ENCODE measurements at places on chromosomes 5 and 9.

DNA sequence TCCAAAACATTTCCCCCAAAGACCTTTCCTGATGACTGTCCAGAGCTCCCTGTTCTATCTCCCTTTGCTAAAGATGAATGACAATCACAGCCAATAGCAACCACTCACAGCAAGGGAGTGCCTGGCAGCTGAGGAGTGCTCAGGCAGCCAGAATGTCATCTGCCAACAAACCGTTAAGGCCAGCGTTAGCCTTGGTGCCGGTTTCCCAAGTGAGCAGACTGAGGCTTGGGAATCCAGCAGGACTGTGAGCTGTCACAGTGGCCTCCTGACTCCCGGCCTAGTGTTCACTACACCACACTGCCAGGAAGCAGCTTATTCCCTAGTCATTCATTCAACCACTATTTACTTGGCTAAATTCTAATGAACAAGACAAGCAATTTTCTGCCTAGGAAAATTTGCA, 24.7 kb downstream of the STK10 start:
- DNase-seq = peak; percentile 48

- no peak for DNase-seq
These were observed 250.2 kb downstream of the NFIB start for GRCh38 chr9:14063756-14064155.

DNA sequence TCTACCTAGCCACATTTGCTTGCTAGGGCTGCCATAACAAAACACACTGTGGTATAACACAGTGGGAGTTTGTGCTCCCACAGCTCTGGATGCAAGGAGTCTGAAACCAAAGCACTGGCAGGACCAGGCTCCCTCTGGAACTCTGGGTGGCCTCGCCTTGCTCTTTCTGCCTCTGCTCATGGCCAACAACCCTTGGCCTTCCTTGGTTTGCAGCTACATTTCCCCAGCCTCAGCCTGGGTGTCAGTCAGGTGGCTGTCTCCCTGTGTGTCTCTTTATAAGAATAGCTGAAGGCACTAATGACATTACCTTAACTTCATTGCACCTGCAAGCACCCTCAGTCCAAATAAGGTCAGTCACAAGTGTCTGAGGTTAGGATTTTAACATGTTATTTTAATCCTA, 101.0 kb upstream of the IRX2 start:
- no peak for DNase-seq

DNA sequence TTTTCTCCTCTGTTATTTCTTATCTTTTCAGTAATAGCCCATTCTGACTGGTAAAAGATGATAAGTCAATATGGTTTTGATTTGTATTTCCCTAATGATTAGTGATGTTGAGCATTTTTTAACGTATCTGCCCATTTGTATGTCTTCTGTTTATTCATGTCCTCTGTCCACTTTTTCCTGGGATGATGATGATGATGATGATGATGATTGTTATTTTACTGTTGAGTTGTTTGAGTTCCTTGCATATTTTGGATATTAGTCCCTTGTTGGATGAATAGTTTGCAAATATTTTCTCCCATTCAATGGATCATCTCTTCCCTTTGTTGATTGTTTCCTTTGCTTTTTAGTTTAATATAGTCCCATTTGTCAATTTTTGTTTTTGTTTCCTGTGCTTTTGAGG, 27.0 kb downstream of the UTP15 start:
- no peak for DNase-seq

GRCh38 chr5:143554918-143555477, 151.5 kb upstream of the NR3C1 start:
- no peak for DNase-seq

- no peak for DNase-seq
These were observed 19.2 kb upstream of the SYNPO start for GRCh38 chr5:150621301-150621700.

DNA sequence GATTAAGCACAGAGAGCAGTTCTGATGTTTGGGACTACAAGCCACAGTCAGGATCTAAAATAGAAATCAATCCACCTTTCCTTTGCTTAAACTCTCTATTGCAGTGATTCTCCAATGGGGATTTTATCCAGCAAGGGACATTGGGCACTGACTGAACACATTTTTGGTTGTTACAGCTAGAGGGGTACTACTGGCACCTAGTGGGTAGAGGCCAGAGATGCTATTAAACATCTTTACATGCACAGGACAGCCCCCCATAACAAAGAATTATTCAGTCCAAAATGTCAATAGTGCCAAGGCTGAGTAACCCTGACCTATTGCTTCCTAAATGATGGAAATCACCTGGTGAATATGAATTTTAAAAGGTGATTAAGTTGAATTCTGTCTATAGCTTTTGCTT, 12.0 kb downstream of the ZNF622 start:
- DNase-seq = no peak

DNA sequence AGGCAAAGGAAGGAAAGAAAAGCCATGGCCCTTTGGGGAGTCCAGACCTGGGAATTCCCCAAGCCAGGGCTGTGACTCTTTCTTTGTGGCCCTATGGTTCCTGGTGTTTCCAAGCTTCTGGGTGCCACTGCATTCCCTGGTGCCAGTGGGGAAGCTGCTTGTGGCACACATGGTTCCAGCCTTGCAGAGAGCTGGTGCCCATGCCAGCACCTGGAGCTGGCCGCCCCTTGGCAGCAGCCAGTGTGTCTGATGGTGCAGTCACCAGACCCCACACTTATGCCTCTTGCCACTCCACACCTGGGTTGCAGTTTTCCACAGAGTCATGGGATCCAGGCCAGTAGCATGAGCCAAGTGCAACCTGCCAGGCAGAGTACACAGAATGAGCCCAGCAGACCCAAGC, 1495.3 kb upstream of the NUDT12 start:
- DNase-seq = no peak

DNA sequence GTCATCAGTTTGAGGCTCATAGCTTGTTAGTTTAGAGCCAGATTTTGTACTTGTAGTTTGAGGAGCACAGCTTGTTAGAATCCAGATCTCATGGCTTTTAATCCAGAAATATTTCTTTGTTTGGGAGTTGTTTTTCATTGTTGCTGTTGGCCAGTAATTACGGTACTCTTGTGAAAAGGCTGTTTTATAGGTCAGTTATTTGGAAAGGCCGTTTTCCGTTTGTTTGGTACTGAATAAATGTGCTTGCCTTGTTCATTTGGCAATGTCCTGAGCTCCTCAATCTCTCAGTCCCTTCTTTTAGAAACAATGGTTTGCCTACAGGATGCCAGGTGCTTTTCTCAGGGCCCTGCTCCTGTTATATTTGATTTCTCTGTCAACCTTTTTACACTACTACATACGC, 4.5 kb upstream of the MOB3B start:
- no peak for DNase-seq

DNA sequence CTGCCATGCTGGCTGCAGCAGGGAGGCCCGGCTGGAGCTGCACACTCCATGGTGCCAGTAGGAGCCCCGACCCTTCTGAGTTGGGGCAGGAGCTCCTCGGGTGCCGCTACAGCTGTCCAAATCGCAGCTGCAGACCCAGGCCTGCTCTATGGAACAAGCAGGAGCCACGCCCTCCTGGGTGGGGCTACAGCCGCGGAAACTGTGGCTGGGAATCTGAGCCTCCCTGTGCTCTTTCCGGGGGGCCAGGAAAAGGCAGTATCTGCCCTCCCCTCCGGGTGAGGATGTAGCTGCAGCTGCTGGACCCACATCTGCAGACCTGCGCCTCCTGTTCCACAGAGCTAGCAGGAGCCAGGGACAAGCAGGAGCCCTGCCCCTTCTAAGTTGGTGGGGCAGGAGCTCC, 278.9 kb upstream of the ACTBL2 start:
- DNase-seq = no peak

GRCh38 chr5:1103505-1104326, 8.1 kb downstream of the SLC12A7 start:
- DNase-seq = peak; percentile 88

- no peak for DNase-seq
These were observed 223.5 kb downstream of the SH3GL2 start for GRCh38 chr9:17802249-17802857.

- DNase-seq = no peak
These were observed 238.2 kb downstream of the PBX3 start for GRCh38 chr9:125985142-125985997.

DNA sequence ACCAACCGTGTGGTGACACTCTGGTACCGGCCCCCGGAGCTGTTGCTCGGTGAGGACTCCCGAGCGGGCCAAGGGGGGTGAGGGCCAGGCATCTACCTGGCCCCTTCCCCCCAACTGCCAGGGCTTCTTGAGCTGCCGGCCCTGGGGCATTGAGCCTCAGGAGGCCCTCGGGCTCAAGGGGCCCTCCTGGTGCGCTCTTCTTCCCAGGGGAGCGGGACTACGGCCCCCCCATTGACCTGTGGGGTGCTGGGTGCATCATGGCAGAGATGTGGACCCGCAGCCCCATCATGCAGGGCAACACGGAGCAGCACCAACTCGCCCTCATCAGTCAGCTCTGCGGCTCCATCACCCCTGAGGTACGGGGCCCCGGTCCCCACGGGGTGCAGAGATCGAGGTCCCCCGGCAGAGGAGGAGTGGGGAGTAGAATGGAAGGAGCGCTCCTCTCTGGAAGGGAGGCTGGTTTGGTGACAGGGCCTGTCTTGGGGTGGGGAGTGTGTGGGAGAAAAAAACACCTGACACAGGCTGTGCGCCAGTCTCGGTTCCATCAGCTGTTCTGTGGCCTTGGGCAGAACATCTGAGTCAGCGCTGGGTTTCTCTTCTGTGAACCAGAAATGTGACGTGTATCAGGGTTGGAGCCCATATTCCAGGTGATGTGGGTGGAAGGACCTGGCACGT, 2.6 kb downstream of the CDK9 start:
- DNase-seq = no peak

DNA sequence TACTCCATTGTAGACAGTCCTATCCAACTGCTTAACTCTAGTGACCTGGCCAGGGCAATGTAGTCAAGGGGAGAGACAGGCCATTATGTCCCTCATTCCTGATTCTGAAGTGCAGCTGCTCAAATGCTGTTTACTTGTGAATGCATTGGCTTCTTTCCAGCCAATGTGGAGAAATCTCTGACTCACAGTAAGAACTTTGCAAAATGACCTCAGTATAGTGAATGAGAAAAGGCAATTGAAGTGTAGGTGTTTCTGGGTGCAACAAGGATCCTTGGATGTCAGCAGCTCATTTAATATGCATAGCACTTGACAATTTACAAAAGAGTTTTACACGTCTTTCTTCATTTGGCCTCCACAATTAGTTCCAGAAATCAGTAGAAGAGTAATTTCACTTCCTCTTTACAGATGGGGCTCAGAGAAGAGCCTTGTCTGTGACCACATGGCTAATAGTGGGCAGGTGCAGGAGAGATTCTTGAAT, 367.2 kb downstream of the OSTF1 start:
- no peak for DNase-seq

GRCh38 chr5:55081541-55081940, 20.9 kb upstream of the GZMA start:
- DNase-seq = no peak

- no peak for DNase-seq
These were observed 5.3 kb downstream of the INVS start for GRCh38 chr9:100104314-100104713.

DNA sequence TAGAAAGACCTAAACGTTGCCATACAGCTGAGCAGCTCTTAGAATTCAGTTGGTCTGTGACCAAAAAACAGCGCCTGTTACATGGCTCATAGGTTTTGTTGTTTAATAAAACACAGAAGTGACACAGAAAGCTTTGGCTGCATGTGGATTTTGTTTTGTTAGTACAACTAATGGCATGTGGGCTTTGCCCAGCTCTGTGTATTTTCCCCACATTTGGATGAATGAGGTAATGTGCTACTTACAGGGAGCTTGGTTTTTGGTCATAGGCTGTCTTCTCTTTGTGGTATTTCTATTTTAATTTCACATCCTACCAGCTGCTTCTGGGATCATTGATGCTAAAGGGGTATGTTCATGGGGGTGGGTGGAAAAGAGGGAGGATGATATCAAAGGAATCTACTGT, 37.0 kb upstream of the POU4F3 start:
- no peak for DNase-seq

DNA sequence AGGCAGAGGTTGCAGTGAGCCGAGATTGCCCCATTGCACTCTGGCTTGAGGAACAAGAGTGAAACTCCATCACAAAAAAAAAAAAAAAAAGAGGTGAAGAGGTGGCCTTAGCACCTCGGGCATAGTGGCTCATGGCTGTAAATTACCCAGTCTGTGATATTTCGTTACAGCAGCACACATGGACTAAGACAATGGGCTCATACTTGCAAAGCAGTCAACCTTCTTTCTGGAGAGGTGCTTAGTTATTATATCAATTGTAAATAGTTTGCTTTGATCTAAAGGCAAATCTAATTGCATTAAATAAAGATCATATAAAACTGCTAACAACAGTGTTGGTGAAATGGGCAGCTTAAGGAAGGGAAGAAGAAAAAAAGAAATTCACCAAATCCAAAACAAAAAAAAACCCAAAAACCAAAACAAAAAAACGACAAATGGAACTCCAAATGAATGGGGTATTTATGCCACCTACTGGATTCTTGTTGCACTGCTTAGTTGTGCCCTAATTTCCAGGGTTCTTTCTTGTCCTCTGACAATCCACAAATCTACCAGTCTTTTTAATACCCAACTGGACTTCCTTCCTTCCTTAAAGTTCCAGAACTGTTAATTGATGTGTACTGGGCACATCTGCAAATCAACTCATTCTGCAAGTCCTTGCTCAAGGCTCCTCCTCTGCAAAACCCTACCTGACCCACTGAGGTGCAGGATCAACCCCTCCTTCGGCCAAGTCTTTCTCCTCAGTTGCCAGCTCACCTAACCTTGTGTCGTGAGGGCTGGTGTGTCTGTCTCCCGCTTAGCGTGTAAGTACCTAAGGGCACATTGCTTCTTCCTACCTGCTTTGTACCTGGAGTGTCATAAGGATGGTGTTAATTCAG, 35.0 kb upstream of the DMRT1 start:
- DNase-seq = no peak

DNA sequence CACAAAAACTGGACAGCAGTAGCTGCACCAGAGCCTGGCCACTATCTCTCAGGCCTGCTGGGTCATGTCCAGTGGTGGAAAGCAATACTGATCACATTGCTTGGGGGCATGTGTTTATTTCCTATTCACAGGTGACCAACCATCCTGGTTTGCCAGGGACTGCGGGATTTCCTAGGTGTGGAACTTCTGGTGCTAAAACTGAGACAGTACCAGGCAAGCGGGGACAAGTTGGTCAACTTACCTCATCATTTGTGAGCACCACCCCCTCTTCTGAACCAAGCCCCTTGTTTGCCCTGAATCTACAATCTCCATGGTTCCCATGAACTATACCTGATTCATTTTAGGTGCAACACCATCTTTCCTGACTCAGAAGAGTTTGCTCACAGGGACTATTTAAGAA, 81.3 kb downstream of the TNC start:
- no peak for DNase-seq

DNA sequence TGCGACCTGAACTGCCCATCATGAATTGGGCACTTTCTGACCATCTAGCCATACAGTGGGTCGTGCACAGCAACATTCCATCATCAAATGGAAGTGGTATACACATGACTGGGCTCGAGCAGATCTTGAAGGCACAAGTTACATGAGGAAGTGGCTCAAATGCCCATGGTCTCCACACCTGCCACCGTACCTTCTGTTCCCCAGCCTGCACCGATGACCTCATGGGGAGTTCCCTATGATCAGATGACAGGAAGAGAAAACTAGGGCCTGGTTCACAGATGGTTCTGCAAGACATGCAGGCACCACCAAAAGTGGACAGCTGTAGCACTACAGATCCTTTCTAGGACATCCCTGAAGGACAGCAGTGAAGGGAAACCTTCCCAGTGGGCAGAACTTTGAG, 21.8 kb downstream of the MTMR12 start:
- no peak for DNase-seq

- DNase-seq = no peak
These were observed 35.0 kb downstream of the TPPP start for GRCh38 chr5:658103-658502.

- DNase-seq = no peak
These were observed 177.8 kb upstream of the PTGER4 start for GRCh38 chr5:40501711-40502444.
